ENCODE measurements at places on chromosomes 6 and 20.

GRCh38 chr6:163232015-163232523 lies 182.4 kb upstream of the QKI start:
- DNase-seq = no peak

DNA sequence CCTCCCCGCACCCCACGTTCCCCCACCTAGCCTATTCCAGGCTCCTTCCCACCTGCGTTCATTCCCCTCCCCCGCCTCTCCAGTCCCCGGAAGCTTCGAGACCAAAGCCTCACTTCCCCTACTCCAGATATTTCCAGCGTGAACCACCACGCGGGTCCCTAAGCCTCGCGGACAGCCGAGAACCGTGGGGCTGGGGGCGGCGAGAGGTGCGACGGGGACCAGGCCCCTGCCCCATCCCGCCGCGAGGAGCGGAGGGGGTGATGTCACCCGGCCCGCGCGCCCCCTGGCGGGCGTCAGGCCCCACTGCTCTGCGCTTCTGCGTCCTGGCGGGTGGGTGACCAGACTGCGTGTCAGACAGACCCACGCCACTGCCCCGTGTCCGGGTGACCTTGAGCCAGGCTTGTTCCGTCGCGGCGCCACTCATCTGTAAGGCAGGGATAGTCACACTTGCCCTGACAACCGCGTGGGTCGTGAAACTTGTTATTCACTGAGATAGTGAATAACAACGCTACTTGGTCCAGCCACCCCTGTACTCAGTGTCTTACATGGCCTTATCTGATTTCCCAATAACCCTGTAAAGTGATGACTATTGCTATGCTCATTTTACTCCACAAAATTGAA lies 9.0 kb upstream of the HSP90AB1 start:
- DNase-seq = no peak

DNA sequence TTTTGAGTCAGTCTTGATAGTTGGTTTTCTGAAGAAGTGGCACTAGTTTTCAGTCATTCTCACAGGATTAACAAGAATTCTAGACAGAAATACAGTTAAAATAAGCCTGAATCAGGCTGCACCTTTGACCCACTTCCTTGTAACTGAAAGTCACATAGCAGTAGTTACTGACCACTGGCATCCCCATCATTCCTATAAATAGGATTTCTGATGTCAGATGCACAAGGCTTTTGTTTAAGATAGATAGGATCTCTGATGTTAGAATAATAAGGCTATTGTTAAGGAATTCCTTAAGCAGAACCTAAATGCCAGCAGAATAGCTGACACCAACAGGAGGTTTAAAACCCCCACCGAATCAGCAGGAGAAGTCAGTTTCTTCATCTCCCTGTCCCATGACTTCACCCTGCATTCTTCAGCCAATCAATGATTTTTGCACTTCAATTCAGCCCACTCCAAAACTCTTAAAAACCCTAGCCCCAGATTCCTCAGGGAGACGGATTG lies 30.6 kb upstream of the ZBTB24 start:
- DNase-seq = no peak

GRCh38 chr6:96521306-96521643 lies 331 bp upstream of the UFL1 start:
- DNase-seq = no peak

DNA sequence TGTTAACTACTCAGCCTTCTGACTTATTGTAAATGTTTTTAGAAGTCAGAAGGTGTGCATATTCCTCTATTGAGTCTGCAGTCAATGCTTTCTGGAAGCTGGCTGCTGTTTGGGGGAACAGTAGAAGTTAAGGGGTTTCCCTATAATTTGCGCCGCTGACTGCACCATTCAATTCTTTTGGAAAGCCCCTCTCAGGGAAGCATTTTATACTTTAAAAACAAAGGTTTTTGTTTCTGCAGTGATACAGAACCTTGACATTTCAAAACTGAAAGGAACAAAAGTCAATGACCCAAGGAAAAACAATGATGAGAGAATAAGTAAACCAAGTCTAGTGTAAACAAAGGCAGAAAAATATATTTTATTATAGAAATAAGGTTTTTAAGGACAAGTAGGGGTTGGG lies 120.8 kb upstream of the TNFAIP3 start:
- DNase-seq = no peak

GRCh38 chr6:133894795-133895358 lies 6.0 kb downstream of the TCF21 start:
- no peak for DNase-seq

GRCh38 chr20:4009309-4009708 lies 6.0 kb downstream of the RNF24 start:
- no peak for DNase-seq

DNA sequence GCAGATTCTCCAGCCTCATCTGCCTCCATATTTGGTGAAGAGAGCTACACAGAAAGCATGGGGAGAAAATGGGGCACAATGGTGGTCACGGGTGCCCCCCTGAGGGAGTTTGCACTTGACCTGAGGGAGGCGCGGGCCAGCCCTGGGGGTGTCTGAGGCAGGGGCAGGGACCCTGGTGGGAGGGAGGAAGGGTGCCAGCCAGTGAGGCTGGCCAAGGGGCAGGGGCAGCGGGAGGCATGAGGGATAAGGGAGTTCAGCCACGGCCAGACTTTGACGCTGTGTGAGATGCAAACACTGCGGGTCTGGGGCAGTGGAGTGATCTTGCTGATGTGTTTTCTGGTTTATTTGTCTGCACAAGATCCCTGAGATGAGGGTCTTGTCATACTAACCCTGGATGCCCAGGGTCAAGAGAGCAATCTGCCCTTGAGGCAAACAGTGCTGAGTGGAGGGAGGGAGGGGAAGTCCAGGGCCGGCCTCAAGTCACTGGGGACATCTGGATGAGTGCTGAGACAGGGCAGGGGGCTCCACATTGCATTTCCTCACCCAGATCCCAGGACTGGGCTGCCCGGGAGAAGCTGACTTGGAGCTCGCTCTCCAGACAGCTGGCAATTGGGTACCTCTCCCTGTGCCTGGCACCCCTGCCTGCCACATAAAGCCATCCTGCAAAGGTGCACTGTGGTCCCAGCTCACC lies 8.8 kb upstream of the PCMTD2 start:
- no peak for DNase-seq

DNA sequence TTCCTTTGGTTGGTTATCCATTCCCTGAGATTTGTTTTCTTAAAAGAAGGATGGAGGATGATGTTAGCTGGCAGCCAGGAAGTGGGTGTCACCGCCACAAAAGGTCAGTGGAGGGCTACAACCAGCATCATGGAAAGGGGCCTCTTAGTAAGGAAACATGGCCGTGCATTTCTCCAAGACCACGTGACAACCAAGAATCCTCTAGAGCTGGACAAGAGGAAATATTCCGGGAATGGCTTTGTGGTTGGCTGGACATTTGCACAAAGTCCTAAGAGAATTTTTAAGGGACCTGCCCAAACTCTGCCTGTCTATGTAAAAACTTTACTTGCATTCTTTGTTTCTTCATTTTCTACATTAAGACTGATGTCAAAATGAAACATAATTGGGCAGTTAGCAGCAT lies 399.9 kb upstream of the MARCKS start:
- no peak for DNase-seq

DNA sequence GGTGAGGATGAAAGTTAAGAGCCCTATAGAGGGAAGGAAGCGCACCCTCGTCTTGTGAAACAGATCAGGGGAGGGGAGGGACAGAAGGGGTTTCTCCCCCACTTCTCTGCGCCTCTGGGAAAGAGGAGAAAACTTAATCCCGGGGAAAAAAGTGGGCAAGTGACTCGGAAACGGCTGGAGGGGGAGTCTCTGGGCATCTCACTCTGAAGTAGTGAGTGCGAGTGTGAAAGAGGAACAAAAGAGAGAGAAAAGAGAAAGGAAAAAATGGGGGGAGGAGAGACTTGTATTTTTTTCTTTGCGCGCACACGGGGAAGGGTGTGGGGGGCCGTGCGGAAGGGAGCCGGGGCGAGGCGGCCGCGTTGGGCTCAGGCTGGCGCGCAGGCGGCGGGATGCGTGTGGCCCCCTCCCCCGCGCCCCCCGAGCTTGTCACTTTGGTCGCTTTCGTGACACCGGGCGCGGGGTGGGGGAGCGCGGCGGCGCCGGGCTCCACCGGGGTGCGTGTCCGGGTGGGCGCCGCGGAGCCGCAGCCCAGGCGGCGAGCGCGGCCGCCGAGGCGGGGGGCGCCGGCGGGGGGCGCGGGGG lies 454 bp downstream of the L3MBTL3 start:
- DNase-seq = peak; percentile 34

Measured in HL-60 (cell line).